ENCODE measurements at places on chromosomes 3 and 15.
A peak's percentile ranks its signal among the peaks of the same experiment; 100 is the strongest.

GRCh38 chr3:98240131-98240530, 23.9 kb upstream of the OR5H6 start:
- DNase-seq = peak; percentile 5

- DNase-seq = no peak
These were observed 113.8 kb upstream of the COL8A1 start for GRCh38 chr3:99524559-99524958.

DNA sequence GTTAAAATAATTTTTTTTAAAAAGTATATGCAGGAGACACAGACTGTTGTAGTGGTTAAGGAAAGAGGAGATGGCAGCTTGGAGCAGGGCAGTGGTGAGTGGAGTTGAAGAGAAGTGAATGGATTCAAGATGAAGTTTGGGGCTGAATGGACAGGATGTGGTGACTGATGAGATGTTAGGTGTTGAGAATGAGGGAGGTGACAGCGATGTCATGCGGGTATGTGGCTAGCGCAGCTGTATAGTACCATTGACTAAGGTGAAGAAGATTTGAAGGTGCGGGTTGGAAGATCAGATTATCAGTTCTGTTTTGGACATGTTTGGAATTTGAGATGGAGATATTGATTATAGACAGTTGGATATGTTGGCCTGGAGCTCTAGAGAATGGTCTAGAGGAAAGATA, 20.1 kb downstream of the FBXO22 start:
- DNase-seq = no peak

- DNase-seq = peak; percentile 24
These were observed at the start of gene GABRA5 for GRCh38 chr15:26866298-26867199. TSS of gene GABRA5 (plus strand) at chr15:26867062. CDS start at chr15:26869249, 2,187 bp downstream.

DNA sequence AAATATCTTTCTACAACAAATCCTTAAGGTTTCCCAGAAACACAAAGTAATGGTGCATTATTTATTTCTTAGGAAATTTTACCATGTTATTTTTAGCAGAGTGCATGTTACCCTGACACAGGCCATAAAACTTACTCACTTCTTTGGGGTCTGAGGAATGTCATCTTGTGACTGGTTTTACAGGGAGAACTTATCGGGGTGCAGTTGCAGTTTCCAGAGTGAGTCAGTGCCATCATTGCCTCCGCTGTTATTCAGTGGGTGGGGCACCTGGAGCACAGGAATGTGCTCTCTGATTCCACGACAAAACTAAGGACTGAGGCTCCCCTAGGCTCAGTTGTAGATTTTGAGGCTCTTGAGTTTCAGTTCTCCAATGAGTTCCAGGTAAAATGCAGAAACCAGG, 11.1 kb upstream of the GREM1 start:
- DNase-seq = peak; percentile 63

- no peak for DNase-seq
These were observed 113.2 kb downstream of the SOX2 start for GRCh38 chr3:181824961-181825360.

GRCh38 chr3:32842987-32843386, 25.2 kb downstream of the TRIM71 start:
- no peak for DNase-seq

DNA sequence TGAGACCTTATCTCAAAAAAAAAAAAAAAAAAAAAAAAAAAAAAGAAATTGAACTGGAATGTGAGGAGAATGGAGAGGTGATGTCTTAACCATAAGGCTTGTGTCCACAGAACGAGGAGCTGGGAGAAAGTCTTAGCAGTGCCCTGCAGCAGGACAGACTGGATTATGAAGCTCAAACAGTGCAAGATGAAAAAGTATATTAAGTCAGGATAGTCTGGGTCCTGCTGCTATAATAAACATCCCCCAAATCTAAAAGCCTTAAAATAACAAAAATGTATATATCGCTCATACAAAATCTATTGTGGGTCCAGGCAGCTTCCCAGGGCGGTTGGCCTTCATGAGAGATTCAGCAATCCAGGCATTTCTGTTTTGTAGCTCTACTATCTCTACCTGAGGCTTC, 175.5 kb downstream of the RAB11A start:
- no peak for DNase-seq

- DNase-seq = peak; percentile 63
These were observed 70.7 kb downstream of the SSR3 start for GRCh38 chr3:156483961-156484787.

DNA sequence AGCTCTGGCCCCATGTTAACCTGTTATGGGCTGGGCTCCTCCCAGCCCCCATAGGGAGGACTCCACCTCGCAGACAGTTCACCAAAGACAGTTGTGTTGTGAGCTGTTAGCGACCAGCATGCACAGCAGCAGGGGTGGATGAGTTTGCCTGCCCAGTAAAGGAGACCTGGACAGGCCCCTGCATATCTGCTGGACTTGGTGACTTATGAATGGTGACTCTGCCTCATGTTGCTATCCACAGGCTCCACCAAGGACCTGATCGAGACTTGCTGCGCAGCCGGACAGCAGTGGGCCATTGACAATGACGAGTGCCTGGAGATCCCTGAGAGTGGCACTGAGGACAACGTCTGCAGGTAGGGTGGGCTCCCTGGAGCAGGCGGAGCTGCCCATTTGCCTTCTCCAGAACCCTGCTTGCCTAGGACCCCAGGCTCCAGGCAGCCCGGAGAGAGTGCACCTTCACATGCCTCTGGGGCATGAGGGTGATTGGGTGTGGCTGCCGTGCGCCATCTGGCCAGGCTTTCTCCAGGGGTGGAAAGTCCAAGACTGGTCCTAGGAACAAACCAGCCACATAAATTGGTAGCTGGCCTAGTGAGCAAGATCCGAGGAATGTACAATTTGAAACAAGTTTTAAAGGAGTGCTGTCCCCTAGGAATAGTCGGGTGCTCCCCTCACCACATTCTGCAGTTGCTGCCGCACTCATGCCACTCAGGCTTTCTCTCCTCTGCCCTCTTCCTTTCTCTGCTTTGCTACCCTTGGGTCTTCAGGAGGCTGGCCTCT, 59.1 kb downstream of the FBLN2 start:
- no peak for DNase-seq

GRCh38 chr15:60667190-60667868, 188.4 kb upstream of the ICE2 start:
- no peak for DNase-seq

DNA sequence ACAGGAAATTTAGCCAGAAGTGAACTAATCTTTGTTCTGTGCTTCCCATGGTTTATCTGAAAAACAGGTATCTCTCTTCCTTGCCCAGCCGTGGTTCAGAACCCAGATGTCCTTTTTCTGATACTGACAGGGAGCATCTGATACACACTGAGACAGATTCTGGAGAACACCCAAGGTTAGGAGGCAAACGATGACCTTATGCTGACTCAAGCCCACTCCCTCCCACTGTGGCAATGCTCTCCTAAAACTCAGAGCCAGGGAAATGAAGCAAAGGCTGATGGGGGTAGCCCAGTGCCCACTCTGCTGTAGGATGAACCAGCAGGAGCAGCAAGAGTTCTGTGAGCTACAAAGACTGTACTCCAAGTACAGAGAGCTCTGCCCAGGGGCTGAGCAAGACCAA, 225.1 kb downstream of the NTRK3 start:
- DNase-seq = no peak

- DNase-seq = no peak
These were observed 115.2 kb upstream of the KCNMB2 start for GRCh38 chr3:178421069-178421468.

DNA sequence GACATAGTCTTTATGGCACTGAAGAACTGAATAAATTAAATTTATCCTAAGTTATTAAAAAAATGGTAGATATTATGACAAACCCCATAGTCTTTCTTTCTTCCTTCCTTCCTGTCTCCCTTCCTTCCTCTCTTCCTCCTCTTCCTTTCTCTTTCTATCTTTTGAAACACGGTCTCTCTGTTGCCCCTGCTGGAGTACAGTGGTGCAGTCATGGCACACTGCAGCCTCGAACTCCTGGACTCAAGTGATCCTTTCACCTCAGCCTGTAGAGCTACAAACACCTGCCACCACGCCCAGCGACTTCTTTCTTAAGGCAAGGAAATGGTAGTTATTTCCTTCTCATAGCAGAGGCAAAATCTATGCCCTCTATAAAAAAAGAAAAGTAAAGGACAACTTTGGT, 354.6 kb downstream of the GAP43 start:
- no peak for DNase-seq

DNA sequence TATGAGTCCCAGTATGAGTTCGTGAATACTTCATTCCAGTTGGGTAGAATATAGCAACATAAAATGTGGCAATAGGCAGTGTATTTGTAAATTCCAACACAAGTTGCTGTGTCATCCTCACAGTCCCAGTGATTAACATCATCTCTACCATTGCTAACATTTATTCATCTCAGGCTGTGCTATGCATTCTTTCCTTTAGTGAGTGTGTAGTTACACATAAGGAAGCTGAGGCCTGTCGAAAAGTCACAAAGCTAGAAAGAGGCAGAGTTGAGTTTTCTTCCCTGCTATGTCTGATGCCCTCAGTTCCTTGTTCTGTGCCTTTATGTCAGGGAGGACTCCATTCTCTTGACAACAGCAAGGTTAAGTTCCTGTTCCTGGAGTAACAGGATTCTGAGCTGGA, 96.4 kb downstream of the FNDC3B start:
- peak; percentile 85 for DNase-seq

GRCh38 chr15:89495638-89496145, 691 bp downstream of the RHCG start:
- DNase-seq = peak; percentile 43

DNA sequence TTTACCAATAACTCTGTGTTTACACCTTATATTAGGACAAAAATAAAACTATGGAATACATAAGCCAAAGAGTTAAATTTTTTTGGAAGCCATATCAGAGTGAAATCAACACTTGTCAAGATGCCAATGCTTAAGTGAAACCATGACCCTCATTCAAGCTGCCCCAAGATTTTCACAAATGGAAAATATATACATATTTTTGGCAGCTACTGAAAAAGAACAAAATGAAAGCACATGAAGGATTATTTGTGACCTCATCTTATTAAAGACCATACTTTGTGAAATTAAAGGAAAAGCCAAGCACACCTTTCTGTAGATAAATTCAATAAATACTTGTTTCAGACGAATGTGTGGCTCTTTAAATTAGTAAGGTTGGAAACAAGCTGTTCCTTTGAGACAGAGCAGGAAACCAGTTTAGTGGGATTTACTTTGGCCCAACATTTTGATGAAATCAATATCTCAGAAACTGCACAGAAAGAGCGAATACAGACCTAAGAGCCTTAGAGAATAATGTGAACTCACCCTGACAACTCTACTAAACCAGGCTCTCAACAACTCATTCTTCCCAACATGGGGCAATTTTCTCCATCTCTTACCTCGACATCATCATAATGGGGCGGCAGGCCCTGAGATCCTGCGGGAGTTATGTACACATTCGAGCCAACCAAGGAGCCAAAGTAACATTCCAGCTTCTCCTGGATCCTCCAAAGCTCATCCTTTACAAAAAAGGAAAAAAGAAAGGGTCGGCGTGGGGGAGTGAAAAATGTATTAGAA, 11.1 kb downstream of the RIOX2 start:
- DNase-seq = no peak

DNA sequence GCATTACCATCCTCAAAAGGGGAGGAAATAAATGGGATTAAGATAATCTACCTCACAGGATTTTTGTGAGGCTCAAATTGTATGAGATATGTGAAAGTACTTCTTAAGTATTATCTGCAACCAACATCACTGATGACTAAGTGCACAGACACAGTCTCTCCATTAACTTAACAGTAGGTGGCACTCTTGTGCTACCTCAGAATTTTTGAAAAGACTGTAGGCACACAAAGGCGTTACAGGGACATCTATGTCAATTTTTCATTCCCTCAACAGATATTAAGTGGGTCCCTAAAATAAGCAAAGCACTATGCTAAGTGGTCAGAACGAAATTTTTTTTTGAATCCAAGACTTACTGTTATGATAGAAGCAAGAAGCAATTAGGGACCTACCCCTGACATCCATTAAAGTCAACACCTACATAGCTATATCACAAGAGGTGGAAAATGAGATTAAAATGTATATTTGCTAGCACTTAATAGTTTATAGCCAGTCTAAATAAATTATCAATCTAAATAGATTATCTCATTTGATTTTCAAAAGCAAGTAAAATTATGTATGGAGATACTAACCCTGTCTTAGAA, 52.9 kb downstream of the RYK start:
- DNase-seq = peak; percentile 77

GRCh38 chr3:78822726-78823125, 945.1 kb downstream of the ROBO1 start:
- DNase-seq = no peak

GRCh38 chr3:126911162-126912026, 71.5 kb upstream of the PLXNA1 start:
- DNase-seq = peak; percentile 98

- peak; percentile 99 for DNase-seq
These were observed 21.6 kb downstream of the SPTSSB start for GRCh38 chr3:161349529-161350312.

DNA sequence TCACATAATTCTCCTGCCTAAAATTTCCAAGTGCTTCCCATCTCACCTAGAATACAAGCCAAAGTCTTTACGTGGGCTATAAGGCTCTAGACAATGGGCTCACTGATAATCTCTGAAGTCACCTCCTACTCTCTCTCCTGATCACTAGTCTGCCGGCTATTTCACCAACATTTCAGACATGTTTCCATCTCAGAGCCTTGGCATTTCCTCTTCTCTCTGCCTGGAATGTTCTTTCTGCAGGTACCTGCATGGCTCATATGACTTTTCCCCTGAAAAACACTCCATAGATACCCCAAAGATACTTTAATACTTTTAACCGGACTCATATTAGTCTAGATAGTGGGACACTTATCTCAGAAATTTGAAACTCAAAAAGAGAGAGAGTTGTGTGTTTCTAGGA, 32.7 kb downstream of the CD200 start:
- DNase-seq = peak; percentile 72
